Naive thymus-derived CD4-positive, alpha-beta T cell (primary cell): ENCODE measurements at places on chromosomes 3 and 15. TPM values are rescaled to one million over a fixed set of nuclear protein-coding genes. Genes with fewer than 3 reads are reported as not detected.

- DNase-seq = no peak
These were observed 142.0 kb upstream of the UBE2E1 start for GRCh38 chr3:23663661-23664186.

DNA sequence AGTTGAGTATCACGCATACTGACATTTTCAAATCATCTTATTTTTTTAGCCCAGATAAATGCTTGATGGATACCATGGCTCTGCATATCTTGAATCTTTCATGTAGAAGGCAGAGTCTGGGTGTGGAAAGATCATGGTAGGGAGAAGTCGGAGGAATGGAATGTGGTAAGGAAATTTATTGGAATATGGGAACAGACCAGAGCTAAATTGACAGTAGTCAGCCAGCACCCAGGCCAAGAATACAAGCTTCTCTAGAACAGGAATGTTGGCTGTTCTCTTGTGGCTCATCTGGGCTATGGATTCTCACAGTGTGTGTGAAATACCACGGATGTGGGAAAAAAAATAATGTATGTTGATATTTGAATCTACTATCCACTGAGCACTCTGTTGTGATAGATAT lies 305.7 kb upstream of the COL8A1 start:
- no peak for DNase-seq

- no peak for DNase-seq
These were observed 888 bp downstream of the PPP2R3A start for GRCh38 chr3:135966271-135966961.

GRCh38 chr3:39903253-39903652 lies 93.8 kb downstream of the MYRIP start:
- no peak for DNase-seq

DNA sequence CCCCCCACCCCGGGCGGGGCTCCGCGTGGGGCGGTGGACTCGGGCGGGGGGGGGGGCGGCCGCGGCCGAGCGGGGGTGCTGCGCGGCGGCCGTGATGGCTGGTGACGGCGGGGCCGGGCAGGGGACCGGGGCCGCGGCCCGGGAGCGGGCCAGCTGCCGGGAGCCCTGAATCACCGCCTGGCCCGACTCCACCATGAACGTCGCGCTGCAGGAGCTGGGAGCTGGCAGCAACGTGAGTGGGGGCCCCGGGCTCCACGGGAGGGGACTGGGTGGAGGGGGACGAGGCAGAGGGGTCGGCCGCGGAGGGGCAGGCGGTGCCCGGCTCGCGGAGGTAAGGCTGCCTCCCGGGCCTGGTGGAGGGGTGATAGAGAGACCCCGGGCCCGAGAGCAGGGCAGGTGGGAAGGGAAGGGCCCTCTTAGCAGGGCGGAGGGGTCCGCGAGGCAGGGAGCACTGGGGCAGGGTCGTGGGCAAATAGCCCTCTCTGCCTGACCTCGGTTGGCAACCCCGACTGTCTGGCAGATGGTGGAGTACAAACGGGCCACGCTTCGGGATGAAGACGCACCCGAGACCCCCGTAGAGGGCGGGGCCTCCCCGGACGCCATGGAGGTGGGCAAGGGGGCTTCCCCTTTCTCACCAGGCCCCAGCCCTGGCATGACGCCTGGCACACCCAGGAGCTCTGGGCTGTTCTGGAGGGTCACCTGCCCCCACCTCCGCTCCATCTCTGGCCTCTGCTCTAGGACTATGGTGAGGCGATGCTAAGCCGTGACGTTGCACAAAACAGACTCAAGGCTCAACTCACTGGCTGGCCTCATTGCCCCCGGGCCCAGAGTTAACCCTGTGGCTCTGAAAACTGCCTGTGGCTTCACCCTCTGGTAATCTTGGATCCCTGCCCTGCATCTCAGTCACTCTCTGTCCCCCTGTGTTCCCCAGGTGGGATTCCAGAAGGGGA lies at the start of gene ECE2:
TSS of gene ECE2 (plus strand) at position 62 of the 950 bp plus-strand sequence. CDS start at position 194, 132 bp downstream.
- no peak for DNase-seq

DNA sequence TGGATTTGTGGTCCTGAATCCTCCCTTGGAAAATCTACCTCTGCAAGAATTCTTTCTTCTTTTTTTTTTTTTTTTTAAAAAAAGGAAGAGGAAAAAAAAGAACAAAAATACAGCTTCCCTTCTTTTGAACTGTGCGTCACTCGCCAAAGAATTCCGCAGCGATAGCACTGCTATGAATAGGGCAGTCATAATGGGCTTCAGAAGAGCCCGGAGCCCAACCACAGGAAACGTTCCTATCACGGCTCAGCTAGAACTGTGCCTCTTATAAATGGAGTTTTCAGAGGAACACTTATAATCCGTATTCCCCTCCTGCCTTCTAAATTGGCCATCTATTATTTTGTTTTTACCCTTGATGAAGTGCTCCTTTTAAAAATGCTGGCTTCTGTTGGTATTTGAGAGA lies 227.7 kb downstream of the ADAMTS17 start:
- DNase-seq = no peak

GRCh38 chr15:31381801-31382712 lies 55.4 kb downstream of the KLF13 start:
- DNase-seq = no peak

- no peak for DNase-seq
These were observed 173.5 kb downstream of the ZIC1 start for GRCh38 chr3:147582642-147583041.

DNA sequence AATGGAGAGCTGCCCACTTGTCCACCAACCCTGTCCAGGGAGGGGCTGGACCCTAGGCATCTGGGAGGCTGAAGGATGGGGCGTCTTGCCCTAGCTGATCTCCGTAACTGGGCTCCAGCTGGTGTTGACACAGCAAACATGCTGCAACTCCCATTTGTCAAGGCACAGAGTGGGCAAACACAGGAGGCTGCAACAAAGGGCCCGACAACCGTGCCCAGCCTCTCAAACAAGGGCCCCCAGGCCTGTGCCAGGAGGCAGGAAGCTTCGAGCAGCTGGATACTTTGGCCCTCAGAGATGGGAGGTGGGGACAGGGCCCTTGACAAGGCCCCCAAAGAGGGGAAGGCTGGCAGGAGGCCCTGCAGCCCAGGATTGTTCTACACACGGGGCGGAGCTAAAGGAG lies 64.2 kb upstream of the TMEM115 start:
- no peak for DNase-seq

DNA sequence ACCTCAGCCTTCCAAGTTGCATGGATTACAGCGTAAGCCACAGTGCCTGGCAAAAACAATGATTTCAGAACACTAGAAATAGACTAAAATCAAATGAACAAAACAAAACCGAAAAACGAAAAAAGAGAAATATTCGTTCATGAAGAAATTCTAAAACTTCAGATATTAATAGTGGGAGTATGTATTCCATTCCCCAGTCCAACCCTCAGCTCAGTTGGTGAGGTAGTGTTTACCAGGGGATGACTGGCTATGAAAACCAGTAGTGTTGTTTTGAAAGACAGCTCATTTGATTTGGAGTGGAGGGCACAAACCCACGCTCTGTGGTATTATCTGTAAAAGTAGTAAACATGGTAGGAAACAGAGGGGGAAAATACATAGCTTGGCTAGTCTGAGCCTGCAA lies 6.8 kb upstream of the SNRK start:
- no peak for DNase-seq

DNA sequence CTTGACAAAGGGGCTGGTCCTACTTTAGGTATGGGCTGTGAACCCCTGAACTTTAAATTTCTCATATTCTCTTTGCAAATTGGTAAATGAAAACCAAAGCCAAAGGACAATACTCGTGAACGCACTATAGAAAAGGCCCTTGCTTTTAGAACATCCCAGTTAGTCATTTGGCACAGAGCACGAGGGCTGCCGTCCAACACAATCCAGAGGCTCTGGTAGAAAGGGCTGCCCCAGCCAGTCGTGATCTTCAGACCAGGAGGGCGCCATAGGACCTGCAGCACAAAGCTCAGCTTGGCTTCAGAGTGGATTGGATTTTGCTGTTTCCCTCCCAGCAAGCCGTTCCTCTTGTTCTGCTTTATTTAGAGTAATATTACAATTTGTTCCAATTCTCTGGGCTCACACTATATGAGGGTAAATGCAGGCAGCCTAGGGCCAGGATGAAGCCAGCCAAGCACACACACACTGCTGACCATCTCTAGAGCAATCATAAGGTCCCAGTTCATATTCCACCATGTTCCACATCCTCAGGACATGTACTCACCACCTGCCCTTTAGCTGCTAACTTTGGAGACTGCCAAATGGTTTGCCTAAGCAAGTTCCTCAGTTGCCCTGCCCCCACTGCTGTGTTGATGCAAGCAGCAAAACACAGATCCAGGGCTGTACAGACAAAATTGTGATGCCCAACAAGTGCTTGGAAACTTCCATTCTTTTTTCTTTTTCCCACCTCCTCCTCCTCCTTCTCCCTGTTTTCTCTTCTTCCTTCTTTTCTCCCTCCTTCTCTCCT lies 6.0 kb upstream of the BFSP2 start:
- no peak for DNase-seq

GOLGA8Q gene
- total RNA-seq = not detected

ACKR2 gene
- 0.51 TPM for total RNA-seq

IL12A gene
- total RNA-seq = 0.71 and 1.8 TPM in 2 replicates

P2RY1 gene
- 0.14 TPM for total RNA-seq

CPEB1 gene
- total RNA-seq = 1.0 TPM

STAB1 gene
- total RNA-seq = 0.13 and 0.27 TPM in 2 replicates
